Chondrocyte (in vitro differentiated cells): ENCODE measurements at places on chromosomes 6 and 20. TPM values are rescaled to one million over a fixed set of nuclear protein-coding genes. Genes with fewer than 3 reads are reported as not detected.
A peak's percentile ranks its signal among the peaks of the same experiment; 100 is the strongest.

FERMT1 gene
- 0.51 to 2.1 TPM (median 0.52 TPM) in 3 replicates for total RNA-seq

CPNE5 gene
- 0.18 TPM in 1 of 3 replicates, not detected in the others for total RNA-seq

PSMB8 gene
- total RNA-seq, result 14.6 to 17.4 TPM (median 16.2 TPM) in 3 replicates

ZBTB12 gene
- total RNA-seq, result 6.3 to 7.6 TPM (median 6.7 TPM) in 3 replicates

CARMIL1 gene
- total RNA-seq, result 14.5 to 18.8 TPM (median 16.4 TPM) in 3 replicates

- peak; percentile 85 for DNase-seq
Measured at GRCh38 chr6:166005944-166006899, 161.4 kb downstream of the TBXT start.

DNA sequence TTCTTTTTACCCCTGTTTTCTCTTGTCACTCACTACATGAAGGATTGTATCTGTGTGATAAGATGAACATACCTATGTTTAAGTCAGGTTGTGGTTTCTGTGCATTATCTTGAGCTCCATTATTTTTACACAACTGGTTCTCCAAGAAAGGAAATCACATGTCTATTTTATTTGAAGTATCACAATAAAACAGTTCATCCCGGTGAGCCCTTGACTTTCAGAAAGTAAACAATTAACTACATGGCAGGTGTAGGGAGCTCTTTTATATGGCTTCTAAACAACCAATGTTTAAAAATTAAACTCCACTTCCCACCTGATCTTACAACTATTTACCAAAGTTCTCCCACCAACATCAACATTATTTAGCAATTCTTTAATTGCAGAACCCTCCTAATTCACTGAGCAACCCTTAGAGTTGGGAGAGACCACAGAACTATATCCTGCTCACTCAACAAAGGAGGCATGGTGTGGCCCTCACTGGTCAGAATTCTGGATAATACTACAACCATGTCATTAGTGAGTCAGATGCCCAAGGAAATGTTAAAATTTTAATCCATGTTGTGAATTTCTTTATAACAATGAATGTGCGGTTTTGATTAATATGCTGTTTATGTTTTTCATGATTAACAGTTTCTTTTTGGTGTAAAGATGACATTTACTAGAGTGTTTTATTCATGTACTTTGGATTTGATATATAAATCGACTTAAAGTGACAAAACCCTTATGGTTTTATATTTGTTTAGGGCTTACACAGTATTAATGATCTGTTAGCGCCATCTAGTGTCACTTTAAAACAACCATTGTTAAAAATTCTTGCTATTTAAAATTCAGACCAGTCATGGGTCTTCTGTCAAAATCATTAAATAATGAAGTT lies 50.0 kb upstream of the SCGN start:
- DNase-seq, result no peak

- DNase-seq, result peak; percentile 72
Measured at GRCh38 chr20:4814696-4815252, 93.1 kb downstream of the PRND start.

- no peak for DNase-seq
Measured at GRCh38 chr20:10864076-10864672, 190.4 kb upstream of the JAG1 start.

DNA sequence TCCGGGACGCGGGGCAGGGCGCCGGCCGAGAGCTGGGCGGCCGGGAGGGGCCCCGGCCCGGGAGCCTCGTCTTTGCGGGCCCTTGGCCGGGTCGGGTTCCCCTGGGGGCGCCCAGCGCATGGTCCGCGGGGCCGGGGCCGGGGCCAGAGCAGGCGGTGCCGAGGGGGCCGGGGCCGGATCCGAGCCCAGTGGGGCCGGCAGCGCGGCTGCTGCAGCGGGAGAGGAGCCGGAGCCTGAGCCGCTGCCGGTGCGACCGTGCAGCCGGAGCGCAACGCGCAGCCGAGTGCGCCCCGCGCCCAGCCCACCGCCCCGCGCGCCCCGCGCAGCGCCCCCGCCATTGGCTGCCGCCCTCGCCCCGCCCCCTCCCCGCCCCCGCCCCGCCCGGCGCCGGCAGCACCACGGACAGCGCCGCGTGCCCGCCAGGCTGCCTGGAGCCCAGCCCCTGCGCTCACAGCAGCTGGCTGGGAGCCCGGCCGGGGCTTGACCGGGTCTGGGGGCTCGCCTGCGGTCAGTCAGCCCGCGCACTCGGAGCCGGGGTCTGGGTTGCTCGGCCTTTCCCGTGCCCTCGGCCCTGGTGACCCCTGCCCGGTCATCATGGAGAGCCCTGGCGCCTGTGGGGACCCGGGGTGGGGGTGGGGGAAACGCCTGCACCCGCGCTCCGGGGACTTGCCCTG lies at the start of gene HRH3:
Gene HRH3, minus strand, starts transcription at position 287 of the 674 bp plus-strand sequence. CDS start 308 bp downstream, outside the sequence.
- no peak for DNase-seq

- no peak for DNase-seq
Measured at GRCh38 chr6:116355796-116356195, 15.0 kb upstream of the DSE start.

DNA sequence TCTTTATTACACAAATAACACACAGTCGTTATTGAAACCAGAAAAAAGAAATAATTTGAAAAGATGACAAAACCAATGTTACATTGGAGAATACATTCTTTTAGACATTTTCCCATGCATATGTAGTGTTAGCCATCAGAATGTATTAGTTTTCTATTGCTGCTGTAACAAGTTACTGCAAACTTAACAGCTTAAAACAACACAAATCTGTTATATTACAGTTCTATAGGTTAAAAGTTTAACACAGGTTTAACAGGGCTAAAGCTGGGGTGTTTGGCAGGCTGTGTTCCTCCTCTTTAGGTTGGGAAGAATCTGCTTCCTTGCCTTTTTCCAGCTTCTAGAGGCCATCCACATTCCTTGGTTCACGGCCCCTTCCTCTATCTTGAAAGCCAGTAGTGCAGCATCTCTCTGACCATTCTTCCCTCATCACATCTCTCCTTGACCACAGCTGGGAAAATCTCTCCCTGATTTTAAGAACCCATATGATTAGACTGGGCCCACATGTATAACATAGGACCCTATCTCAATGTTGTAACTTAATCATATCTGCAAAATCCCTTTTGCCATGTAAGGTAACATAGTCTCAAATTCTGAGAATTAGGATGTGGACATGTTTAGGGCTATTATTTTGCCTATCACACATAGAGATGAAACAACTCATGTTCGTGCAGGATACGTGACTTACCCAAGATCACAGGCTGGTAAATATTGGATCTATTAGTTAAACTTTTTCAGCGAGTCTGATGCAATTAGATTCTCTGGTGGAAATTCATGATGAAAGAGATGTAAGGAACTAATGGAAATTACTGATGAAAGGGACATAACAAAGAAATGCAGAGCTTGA lies 145.4 kb upstream of the TMEM170B start:
- DNase-seq, result no peak

DNA sequence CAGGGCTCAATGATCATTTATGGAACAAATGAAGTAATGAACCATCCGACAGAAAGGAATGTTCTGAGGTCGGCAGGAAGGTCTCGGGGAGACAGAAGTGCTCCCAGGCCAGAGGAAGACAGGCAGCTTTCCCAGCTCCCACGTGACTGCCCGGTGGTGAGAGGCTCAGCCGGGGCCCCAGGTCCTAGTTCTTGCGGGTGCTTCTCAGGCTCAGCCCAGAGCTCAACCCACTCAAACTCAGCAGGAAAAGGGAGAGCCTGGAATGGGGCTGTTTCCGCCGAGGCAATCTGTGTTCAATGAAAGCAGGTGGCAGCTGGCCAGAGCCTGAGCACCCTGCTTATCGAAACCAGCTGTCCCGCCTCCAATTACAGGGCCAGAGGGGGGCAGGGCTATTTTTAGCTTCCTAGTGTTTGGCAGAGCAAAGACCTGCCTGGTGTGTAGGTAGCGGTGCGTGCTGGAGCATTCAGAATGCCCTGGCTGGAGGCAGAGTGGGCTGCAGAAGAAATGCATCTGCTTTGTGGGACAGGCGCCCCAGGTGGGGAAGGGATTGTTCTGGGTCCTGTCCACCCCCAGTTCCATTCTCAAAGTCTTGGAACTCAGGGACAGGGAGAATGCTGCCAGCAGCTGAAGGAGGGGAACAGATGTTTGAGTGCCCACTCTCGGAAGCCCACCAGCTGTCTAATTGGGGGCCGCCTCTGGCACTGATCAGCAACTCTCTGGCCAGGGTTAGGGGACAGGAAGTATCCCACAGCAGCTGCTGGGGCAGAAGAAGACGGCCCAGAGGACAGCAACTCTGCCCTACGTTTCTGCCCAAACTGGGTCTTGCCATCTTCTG lies 145.1 kb downstream of the PREX1 start:
- DNase-seq, result peak; percentile 84

- DNase-seq, result no peak
Measured at GRCh38 chr6:160972111-160972510, 19.5 kb upstream of the MAP3K4 start.

GRCh38 chr6:52293067-52293466 lies 8.5 kb upstream of the MCM3 start:
- DNase-seq, result no peak
